ENCODE measurements at places on chromosomes 12 and 14.

DNA sequence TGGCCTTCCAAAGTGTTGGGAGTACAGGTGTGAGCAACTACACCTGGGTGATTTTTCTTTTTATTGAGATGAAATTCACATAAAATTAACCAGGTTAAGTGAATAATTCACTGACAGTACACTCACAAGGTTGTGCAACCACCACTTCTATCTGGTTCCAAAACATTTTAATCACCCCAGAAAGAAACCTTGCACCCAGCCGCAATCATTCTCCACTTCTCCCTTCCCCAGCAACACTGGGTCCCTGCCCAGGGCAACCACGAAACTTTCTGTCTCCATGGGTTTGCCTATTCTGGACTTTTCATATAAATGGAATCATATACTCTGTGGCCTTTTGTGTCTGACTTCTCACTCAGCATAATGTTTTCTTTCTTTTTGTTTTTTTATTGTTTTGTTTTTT is 26.3 kb upstream of the MLXIP start:
- DNase-seq: no peak

DNA sequence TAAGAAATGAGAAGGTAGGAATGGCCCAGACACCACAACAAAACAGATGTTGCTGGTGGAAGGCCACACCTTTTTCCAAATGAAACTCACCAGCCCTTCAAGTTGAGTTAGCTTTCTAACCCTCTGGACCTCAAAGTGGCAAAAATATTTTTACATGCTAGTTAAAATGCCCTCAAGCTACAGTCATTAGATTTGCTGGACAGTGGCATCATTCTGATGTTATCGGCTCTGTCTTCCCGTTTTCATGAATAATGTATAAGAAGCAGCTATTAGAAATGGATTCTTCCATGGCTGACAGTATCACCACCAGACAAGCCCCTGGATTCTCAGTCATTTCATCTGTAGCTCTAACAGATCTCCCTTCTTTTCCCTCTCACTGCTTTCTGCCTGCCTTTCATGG is 37.1 kb upstream of the PLXNC1 start:
- DNase-seq: no peak

GRCh38 chr12:106114447-106115068 is 24.2 kb downstream of the NUAK1 start:
- no peak for DNase-seq

DNA sequence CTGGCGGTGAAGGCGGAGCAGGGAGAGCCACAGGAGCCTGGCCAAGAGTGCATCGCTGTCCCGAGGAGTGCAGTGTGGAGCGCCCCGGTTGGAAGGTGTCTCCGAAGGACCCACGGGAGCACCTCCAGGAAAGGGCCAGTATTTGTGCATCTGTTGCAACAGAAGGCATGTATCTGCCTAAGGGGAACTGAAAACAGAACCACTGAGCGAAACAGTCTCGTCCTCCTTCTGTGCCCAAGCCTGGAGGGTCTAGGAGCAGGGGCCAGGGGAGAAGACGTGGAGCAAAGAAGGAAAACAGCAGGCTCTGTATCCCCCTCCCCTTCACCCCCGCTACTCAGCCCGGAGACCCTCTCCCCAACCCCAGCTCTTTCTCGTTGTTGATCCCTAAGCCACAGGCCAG is 5.3 kb upstream of the LRRC10 start:
- DNase-seq: no peak

DNA sequence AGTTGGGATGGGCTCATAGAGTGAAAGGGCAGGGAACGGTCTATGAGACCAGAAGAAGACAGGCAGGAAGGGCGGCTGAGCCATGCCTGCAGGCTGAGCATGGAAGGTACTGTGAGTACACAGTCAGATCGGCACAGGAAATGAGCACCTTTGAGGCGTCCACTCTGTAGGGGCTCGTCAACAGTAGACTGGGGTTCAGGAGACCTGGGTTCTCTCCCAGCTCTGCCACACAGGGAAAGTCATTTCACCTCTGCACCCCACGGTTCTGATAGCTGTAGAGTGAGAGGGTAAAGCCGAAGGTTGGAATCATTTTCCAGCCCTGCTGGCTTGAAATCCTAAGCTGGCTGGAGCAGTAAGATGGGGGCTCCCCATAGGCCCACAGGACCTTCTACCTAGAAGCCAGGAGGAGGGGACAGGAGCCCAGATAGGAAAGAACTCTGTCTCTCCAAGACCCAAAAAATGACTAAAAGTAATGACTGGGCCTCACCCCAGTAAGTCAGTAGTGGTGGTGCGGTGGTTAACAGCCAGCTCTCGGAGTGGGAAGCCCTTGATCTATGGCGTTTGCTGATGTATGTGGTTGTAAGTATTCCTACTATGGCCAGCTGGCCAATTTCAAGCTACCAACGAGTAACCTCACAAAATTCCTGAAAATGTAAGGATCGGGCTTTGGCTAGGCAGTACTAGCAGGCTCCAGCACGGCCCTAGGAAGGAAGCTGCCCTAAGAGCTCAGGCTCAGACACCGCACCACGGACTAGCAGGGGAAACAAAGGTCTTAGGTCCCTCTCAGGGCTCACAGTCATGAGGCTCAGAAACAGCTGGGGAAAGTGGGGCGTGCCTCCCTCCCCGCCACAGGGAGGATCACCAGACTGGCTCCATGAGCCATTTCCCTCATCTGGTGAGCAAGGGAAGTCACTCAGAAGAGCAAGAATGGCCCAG is 10.3 kb upstream of the CD27 start:
- no peak for DNase-seq

GRCh38 chr12:9699269-9699897 is 29.9 kb downstream of the CLEC2D start:
- DNase-seq: no peak

GRCh38 chr12:40123496-40123895 is 17.6 kb upstream of the SLC2A13 start:
- DNase-seq: no peak

DNA sequence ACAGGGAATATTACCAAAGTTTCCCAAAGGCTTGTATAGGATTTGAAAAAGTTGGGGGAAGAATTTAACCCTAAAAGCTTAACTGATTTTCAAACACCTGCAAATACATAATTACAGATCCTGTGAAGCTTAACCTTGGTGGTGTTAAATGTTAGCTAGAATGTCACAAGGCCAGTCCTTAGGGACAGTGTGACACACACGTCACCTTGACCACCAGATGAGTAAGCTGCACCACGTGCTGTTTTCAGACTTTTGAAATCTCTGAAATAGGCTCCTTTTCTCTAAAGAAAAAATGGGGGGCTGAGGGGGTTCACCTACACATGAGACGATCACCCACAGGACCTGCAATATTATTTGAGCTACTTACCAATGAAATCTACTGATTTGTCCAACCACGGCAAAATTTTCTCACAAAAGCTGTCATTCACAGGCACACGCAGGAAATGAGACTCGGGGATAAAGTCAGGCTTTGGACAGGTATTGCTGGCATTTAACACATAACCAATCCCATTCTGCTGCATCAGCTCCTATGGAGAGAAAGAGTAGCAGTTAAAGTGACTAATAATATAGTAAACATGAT is 75.9 kb downstream of the DUSP16 start:
- no peak for DNase-seq

All from NCI-H510A treated with DMSO at 0.1 percent for 48 hours (cell line).